ENCODE measurements at places on chromosomes 1 and 21. TPM values are rescaled to one million over a fixed set of nuclear protein-coding genes. Genes with fewer than 3 reads are reported as not detected.

GRCh38 chr1:1341549-1342021 is 7.6 kb downstream of the DVL1 start:
- DNase-seq, result no peak

- no peak for DNase-seq
Measured at GRCh38 chr1:211633524-211633846, 41.9 kb downstream of the NEK2 start.

The UTS2 gene
- 0.06 TPM for polyA plus RNA-seq

DNA sequence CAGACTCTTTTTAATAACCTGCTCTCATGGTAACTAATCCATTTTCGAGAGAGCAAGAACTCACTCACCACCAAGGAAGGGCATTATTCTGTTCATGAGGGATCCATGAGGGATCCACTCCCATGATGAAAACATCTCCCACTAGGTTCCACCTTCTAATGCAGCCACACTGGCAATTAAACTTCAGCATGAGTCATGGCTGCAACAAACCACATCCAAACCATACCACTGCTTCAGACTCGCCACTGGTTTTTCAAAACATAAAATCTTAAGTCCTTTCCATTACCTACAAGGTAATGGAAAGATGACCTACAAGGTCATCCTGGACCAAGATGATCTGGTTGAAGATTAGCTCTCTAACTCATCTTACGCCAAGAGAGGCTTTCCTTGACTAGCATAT is 405.1 kb downstream of the VAV3 start:
- no peak for DNase-seq

DNA sequence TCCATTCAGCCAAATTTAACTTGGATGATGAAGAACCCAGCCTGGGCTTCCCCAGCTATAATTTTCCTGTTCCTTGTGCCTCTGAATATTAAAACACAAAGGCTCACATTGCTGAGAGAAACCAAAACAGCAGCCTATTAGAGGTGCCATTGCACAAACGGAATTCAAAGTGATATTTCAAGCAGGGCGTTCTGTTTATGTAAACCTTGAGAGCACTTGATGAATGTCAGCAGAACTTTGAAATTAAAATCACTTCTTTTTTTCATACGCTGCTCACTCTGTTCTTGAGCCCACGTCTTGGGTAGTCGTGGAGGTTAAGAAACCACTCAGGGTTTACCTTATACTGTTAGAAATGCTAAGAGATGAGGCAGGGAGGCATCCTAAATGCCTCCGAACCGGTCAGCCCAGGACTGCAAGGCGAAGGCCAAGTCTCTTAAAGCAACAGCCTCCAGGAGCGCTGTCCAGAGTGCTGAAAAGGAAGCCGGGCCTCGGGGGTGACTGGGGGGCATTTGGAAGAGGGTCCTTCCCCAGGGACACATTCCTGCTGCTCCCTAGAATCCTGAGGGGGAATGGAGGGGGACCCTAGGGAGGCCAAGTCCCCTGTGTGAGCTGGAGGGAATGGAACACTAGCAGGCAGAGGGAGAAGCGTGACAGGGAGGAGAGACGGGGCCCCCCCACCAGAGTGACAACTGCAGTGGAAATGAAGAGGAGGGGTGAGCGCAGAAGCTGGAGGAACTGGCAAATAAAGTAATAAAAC is 154.8 kb upstream of the VAMP3 start:
- DNase-seq, result peak; percentile 1

DNA sequence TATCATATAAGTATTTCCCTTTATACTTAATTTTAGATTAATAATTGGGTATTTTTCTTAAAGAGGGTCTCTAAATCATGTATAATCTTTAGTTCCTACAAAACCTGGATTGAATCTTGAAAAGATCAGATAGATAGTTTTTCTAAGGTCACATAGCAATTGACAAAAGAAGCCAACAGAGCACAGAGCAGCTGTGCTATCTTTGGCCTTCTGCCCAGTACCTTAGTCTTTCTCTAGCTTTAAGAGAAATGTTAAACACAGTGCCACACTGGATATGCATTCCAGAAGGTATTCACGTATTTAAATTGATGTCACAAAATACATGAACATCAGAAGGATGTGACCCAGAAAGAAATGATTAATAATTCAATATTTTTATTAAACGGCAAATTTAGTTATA is 86.8 kb downstream of the C21orf91 start:
- no peak for DNase-seq

DNA sequence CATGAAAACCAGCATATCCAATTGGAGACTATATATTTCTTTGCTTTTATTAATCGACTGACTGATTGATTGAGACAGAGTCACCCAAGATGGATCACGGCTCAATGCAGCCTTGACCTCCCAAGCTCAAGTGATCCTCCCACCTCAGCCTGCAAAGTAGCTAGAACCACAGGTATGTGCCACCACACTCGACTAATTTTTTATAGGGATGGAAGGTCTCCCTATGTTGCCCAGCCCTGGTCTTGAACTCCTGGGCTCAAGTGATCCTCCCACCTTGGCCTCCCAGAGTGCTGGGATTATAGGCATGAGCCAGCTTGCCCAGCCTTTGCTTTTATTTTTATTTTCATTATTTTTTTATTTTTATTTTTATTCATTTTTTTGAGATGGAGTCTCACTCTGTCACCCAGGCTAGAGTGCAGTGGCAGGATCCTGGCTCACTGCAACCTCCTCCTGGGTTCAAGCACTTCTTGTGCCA is 5.4 kb downstream of the SPEN start:
- DNase-seq, result no peak

DNA sequence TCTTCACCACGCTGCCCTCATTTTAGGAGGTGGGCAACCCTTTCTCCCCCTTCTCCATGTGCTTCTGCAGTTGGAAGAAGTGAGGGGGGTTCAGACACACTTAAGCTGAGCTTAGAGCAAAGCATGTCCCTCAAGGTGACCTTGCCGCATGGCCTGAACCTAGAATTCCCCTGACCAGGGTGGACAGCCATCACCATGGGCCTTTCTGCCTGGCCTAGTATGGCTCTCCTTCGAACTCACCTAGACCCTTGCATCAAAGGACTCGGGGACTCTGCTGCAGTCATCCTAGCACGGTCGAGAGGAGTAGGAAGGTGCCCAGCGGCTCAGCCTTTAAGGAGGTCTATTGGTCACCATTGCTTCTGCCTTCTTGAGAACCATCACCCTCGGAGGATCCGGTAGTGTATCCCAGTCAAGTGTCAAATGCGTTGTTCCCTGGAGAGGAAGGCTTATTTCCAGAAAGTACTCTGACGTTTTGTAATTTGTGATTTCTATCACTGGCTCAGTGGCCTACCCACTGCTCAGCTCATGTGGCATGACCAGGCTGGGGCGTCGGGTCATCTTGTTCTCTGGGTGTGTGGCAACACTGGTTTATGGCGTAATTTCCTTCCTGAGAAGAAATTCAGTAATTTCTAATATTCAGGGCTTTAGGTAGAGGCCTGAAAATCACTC is at the start of gene KCNE1:
KCNE1 (minus strand) TSS at position 424 of the 669 bp plus-strand sequence. CDS start 62,576 bp downstream, outside the sequence.
- DNase-seq, result no peak

GRCh38 chr1:71780681-71781080 is 501.7 kb downstream of the NEGR1 start:
- no peak for DNase-seq

DNA sequence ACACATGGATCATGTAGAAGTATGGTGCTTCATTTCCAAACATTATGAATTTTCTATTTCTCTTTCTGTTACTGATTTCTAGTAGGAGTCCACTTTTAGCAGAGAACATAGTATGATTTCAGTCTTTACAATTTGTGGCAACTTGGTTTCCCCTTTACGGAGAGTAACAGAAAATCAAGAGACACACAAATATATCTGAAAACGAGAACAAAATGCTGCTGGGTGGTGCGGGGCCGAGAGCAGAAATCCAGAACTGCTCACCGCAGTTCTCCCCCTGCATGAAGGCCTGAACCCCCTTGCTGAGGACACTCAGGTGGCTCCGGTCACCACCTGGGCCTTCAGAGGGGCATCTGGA is 94.5 kb upstream of the FMN2 start:
- DNase-seq, result no peak

The GOLPH3L gene
- 31.7 TPM for polyA plus RNA-seq

GRCh38 chr1:30977105-30977504 is 68.5 kb upstream of the SDC3 start:
- DNase-seq, result peak; percentile 23

DNA sequence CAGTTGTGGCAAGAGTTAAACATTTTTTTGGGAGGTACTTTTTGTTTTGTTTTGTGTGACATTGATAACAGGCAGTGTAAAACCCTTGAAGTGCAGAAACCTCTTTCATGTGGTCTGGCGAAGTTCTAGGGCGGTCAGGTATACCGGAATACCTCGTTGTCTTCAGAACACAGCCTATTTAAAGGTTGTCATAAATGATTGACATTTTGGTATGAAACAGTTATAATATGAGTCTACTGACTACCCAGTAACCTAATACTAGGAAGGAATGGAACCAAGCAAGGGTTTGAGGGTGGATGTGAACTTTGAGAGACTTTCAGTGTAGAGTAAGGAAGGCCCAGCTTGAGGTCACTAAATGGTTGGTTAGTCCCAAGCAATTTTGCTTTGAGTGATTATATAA is 40.5 kb downstream of the PATJ start:
- no peak for DNase-seq

The DHRS3 gene
- 50.5 TPM for polyA plus RNA-seq

The CCT8 gene
- polyA plus RNA-seq, result 188 TPM

GRCh38 chr1:8494681-8495080 is 176.8 kb downstream of the SLC45A1 start:
- DNase-seq, result no peak

The TAS1R1 gene
- polyA plus RNA-seq, result 0.05 TPM

- DNase-seq, result no peak
Measured at GRCh38 chr1:1308756-1309250, 406 bp downstream of the PUSL1 start.

The OR2T33 gene
- polyA plus RNA-seq, result not detected

DNA sequence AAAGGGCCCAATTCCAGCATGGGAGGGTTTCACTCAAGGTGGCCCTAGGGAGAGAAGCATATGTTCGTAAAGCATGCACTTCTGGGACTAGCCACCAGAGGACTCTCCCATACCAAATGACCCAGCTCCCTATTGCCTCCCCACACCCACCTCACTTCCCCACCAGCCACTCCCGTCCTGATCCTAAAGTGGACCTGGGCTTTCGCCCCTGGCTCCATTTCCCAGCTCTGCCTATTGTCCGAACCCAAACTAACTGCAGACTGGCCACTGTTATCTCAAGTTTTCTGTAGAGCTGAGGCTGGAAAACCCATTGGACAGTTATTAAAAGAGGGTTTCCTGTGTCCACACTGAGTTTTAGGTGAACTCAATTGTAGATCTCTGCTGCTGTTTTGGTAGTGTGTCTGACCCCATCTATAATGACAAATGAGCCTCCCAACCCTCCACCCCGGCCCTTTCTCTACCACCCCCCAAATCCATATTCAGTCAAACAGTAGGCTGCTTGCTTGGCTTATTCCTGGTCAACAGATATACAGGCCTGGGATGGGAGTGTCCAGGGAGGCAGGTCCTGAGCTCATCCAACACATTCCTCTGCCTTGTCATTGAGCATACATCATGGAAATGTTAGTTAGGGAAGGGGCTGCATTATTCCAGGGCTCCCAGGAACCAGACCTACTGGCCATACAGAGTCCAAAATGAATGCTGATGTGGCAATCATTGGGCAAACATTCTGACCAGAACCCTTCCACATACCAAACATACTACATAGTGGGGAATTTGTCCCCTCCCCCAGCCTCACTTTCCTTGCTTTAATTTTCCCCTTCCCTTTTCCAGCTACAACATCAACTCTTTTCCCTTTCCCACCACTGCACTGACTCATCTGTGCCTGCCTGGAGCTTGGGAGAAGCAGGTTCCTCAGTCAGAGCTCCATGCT is 59.2 kb downstream of the ABCA4 start:
- peak; percentile 57 for DNase-seq

GRCh38 chr1:79104617-79105016 is 98.1 kb upstream of the ADGRL4 start:
- DNase-seq, result no peak

The BLZF1 gene
- 16.2 TPM for polyA plus RNA-seq

GRCh38 chr1:108886292-108886691 is 9.5 kb downstream of the GPSM2 start:
- DNase-seq, result no peak

DNA sequence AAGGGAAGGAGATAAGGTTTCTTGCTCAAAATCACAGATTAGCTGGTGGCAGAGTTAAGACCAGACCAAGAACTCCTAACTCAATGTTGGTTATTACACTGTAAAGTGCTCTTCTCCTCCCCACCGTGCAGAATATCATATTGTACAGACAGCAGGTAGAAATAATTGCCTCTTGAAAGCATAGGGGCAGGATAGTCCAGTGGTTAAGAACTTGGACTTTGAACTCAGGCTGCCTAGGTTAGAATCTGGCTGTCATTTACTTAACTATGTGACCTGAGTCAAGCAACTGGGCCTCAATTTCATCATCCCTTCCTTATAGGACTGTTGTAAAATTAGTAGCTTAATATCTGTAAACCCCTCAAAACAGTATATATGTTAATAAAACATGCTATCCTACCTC is 114.9 kb upstream of the HIVEP3 start:
- DNase-seq, result no peak
